ENCODE measurements at places on chromosomes 4 and X.

- no peak for DNase-seq
Measured at GRCh38 chr4:170853422-170854021, 763.8 kb upstream of the AADAT start.

DNA sequence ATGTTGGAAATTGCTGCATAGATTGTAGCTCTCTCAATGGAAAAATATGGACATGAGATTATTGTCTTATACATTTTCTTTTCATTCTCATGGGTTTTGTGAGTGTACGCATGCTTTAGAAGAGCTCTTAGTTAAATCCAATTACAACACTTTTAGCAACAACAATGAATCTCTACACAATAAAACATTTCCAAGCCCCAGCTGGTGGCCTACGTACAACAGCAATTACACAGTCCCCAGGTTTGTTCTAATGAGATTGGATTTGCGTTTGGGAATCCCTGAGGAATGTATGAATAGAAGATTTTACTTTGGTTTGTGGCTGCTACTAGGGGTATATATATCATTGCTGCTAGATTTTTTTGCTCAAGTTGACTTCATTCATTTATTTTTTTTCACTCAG lies 98.6 kb downstream of the FHDC1 start:
- DNase-seq = no peak

DNA sequence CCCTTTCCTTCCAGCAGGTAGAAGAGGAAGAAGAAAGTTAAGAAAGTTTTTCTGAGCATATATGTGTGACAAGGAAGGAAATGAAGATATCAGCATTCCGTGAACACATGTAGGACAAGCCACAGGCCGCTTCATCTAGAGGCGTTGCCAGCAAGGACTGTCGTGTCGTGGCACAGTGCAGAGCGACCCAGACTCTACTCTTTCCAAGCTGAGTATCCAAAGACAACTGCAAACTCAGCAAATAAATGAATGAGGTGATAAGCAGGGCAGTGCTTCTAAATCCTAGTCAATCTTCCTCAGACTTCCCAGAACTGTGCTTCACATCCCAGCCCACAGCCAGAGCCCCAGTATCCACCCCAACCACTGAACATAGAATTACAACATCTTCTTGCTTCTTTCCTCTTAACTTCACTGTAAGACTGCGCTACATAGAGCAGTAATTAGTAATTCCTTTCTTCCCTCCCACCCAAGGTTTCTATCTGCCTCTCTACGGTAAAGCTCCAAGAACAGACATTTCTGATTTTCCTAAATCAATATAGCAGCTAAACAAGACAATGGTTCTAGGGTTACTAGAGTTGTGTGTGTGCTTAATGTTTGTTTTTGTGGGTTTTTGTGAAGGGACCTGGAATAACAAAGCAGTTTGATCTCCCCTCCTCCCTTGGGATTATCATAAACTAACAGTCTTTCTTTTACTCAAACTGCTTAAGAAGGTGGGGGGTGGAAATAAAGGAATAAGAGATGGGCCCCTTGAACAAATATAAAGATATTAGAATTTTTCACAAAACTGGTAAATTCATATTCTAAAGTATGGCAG lies 71.6 kb downstream of the PAPSS1 start:
- no peak for DNase-seq

- DNase-seq = no peak
Measured at GRCh38 chr4:185998791-185999190, 70.2 kb upstream of the TLR3 start.

DNA sequence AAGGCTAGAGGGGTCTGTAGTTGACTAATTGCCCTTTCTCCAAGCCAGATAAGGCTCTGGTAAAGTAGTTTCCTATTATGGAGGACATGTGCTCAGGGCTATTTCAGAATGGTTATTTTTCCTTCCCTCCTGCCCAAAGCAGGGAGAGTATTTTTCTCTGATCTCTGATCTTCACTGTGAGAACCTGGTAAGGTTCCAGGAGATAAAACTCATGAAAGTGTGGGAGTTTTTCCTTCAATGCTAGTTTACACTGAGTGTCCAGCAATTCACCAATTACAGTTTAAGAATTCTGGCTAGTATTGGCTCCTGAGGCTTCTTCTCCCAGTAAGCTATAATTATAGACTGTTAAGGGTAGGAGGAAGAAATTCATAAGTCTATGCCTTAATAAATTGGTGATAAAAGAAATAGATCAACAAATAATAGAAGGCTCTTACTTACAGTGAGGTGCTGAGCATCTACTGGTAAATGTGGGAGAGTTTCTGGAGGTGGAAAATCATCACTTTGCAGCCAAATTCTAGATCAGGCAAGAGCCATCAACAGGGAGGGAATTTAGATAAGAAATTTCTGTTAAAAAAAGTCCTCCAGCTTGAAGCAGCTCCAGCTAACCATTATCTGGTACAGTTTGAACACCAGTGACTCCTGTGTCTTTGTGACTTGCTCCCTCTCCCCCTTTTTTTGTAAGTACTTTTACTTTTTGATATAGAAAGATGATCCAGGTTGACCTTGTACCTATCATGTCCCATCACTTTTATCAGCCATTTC lies 30.9 kb downstream of the CASP6 start:
- no peak for DNase-seq

- DNase-seq = no peak
Measured at GRCh38 chr4:174265916-174266315, 17.6 kb downstream of the FBXO8 start.

- no peak for DNase-seq
Measured at GRCh38 chr4:54004463-54004862, 59.9 kb downstream of the CHIC2 start.

- no peak for DNase-seq
Measured at GRCh38 chrX:121455890-121456289, 408.5 kb downstream of the GLUD2 start.

DNA sequence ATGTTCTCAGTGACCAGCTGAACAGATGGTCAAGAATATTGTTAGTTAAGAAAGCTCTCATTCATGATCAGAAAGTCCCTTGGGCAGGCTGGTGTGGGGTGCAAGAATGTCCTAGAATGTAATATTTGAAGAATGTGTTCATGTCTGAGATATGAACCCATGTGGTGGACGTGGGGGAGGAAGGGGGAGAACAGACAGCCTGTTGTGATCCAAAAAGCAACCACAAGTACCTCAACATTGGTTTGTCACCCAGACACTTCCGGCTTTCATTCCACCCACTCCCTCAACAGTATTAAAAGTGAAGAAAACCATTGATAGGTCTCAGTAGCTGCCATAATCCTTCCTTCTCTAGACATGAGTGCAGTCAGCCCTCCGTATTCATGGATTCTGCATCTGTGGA lies 82.2 kb downstream of the MAML3 start:
- peak; percentile 15 for DNase-seq

DNA sequence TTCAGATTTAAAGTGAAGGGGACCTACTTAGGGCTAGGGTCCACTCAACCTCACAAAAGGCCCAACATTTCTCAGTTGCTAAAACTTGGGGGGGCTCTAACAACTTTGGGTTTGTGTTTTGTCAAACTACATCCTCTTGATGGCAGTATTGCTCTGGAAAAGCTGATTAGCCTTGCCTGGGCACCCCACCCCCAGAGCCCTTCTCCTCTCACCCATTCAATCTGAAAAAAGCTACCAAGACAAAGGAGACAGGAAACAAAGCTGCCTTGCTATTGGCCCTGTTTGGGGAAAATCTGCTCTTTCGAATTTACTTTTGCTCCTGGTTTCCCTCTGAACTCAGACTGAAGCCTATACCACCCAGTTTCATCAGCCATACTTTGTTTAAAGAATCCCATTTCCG lies 195.2 kb upstream of the STK26 start:
- DNase-seq = no peak

GRCh38 chr4:3802571-3803474 lies 36.6 kb downstream of the ADRA2C start:
- DNase-seq = no peak

DNA sequence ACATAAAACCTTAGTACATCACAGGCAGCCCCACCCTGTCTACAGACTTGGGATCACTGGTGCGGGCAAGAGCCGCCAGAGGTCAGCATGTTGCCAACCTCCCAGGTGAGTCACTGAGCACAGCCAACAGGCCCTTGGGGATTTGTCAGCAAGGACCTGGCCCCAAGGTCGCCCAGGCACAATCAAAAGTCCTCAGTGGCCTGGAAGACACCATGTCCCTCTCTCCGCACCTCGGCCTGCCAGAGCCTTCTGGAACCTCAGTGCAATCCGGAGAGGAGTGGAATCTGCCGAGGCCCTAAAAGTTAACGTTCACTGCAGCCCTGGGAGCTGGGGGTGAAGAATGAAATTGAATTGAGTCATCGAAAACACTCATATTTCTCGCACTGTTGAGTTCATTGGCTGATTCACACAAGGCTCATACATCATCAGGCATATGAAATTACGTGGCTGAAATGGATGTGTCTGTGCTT lies 74.3 kb downstream of the WFS1 start:
- no peak for DNase-seq

DNA sequence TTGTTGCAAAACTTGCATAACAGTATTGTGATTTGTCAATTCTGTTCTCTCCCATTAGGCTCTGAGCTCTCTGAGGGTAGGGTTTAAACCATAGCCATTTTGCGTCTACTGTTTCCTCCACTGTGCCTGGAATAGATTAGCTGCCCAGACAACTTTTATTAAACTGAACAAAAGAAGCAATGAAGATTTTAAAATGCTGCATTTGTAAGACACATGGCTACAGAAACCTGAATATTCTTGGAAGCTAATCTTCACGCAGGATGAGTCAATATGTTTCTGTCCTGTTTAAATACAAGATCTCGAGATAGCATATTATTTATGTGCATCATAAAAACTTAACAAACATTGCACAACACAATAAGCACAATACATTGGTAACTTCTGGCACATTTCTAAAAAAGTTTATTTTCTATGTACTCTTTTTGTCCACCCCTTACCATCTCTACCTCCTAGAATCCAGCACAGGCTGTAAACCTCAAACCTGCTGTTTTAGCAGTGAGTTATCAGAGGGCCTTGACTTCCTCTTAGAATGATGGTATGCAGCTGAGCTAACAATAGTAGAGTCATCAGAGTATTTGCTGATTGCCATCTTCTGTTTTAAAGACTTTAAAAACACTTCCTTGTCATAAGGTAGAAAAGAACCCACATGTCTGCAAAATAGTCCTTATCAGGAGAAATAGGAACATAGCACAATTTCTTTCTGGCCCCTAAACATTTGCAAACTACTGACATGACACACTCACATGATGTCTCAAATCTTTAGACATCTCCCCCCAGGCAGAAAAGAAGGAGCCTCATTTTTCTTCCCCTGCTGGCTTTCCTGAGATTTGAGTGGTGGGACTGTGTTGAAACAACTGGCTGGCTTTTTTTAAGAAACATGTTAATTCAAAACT lies 10.6 kb upstream of the CCNG2 start:
- no peak for DNase-seq

GRCh38 chrX:150766351-150767044 lies 73.3 kb downstream of the MTMR1 start:
- DNase-seq = no peak
